ENCODE measurements at places on chromosomes 3 and 15.

DNA sequence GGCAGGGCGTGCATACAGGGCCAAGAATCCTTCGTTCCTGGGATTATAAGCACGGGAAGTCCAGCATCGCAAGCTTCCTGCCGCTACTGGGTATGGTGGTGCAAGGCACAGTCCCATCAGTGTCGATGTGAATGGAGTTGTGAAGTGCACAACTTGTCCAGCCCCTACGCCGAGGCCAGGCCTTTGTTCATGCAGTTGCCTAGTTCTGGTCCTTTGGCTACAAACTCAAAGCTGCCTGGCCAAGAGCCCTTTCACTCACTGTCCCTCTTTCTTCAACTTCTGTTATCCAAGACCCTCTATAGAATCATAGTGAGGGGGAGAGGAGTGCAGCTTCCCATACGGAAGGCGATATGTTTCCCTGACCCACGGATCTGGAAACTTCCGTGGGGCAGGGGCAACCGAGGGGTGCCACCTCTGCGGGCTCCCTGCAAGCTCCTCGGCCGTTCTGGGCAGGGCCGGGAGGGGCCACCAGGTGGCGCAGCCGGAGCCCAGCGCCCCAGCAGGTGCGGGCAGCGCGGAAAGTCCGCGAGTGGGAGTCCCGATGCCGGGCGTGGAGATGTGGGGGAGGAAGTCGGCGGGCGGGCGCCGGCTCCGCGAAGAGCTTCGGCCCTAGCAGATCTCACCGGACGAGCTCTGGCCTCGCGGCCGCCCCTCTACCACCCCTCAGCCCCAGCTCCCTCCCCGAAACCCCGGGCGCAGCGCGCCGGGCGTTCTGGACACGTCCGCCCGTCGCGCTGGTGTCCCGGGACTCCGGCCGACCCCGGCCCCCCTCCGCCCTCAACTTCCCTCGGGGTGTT, 693 bp downstream of the RASGRP1 start:
- DNase-seq, result peak; percentile 81

DNA sequence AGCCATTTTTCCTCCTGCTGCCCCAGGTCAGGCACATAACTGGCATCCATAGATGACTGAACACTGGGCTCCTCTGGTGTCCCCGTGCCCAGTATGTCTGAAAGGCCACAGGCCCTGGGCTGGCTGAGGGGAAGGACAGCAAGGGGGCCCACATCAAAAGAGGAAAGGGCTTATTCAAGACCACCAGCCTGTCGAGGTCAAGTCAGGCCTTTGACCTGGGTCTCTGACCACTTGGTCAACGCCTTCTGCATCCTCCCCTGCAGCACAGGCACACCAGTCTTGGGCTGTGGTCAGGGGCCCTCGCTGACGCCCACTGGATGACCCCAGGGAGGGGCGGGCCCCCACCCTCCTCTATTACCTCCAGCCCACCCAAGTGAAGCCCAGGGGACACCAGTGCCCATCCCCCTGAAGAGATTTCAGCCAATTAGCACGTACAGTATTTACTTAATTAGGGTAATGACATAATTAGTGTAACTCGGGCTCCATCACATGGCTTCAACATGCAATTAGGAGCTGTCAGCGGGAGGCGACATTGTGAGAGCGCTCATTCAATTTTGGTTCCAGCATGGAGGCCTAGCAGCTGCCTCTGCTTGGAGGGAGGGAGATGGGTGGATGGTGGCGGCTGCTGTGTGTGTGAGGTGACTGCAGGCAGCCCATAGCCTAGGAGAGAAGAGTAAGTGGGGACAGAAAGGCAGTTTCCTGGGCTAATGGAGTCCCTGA, 13.5 kb upstream of the DNAH1 start:
- DNase-seq, result no peak

DNA sequence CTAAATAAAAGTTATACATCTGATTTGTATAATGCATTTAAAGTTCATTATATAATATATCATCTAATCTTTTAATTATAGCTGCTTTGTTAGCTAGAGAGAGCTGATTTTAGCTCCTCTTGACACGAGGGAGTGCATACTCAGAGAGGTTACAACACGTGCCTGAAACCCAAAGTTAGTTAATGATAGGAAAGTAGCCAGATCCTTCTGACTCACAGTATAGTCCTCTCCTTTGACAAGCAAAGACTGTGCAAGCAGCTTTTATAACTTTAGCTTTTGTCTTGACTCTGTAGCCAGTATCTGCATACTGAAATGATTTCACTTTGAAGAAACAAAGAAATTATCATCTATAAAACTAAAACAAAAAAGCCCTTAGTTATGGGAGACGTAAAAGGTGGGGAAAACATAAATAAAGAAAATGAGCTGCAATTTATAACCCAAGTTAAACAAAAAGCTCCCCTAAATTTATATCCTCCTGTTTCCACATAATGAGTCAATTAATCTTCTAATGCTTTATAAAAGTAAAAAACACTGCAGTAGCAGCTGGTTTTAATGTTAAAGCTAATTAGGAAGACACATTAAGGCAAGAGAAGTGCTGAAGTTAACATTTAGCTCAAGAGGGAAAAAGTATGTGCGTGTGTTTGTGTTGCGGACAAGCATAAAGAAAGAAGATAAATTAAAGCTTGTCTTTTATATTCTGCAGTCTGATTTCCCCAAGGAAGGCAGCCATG, 13.1 kb downstream of the GABRR3 start:
- DNase-seq, result no peak

GRCh38 chr15:88489321-88489720, 21.8 kb downstream of the MRPS11 start:
- DNase-seq, result no peak

DNA sequence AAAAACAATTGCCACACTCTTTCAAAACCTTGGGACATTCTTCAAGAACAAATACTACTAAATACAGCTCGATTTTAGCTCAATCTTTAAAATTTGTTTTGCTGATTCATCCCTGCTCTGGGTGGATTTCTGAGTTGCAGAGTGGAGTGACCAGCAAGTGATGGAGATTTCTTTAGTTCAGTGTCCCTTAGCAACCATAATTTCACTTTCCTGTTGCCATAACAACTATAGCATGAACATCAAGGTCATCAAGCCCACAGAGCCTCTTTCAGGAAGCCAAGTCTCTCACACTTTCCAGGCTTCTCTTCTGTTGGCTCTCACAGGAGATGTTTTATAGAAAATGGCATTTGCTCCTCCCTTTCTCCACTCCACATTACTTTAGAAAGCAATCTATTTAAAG, 597.2 kb upstream of the ADAMTS9 start:
- no peak for DNase-seq

GRCh38 chr15:48046813-48047438, 73.9 kb upstream of the SLC24A5 start:
- no peak for DNase-seq

GRCh38 chr3:10822708-10823515, 6.9 kb downstream of the SLC6A11 start:
- no peak for DNase-seq

DNA sequence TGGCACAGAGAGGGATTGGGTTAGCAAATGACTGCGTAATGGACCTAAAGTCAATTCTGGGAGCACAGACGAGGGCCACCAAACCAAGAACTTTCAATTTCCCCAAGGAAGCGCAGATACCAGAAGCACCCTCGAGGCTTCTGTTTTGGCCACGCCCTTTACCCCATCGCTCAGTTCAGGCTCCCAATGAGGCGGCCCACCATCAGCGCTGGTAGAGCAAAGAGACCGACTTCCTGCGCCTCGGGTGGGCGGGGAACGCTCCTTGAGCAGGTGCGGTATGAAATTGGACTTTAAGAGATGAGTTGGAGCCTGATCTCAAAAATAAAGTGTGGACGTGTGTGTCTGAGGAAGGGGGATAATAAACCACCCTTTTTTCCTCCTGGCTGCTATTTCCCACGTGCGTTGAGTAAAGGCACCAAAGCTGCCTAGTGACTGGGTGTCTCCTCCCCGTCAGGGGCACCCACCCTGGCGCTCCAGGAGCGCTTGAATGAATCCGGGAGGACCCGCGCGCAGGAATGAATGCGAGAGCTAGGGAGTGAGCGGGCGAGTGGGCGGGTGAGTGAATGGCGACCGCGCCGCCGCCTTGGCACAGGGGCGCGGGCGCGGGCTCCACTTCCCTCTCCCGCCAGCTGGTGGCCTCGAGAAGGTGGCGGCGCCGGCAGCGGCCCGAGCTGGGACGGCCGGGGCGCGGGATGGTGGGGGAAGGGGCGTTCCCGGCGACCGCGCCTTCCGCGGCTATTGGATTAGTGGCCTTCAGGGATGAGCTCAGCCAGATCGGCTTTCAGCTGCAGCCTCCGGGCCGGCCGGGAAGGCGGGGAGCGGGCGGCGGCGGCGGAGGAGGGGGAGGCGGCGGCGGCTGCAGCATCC, at the start of gene SPSB4:
SPSB4 (plus strand) TSS at position 772 of the 867 bp plus-strand sequence. CDS start 14,758 bp downstream, outside the sequence.
- DNase-seq, result no peak

DNA sequence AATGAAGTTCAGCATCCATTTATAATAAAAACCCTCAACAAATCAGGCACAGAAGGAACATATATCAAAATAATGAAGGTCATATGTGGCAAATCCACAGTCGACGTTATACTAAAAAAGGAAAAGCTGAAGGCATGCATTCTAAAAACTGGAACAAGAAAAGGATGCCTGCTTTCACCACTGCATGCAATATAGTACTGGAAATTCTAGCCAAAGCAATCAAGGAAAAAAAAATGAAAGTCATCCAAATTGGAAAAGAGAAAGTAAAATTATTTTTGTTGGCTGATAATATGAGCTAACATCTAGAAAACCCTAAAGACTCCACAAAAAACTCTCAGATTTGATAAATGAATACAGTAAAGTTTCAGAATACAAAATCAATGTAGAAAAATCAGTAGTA, 1123.2 kb downstream of the TBL1XR1 start:
- DNase-seq, result no peak
